ENCODE measurements at places on chromosomes 13 and 19.
A peak's percentile ranks its signal among the peaks of the same experiment; 100 is the strongest.

DNA sequence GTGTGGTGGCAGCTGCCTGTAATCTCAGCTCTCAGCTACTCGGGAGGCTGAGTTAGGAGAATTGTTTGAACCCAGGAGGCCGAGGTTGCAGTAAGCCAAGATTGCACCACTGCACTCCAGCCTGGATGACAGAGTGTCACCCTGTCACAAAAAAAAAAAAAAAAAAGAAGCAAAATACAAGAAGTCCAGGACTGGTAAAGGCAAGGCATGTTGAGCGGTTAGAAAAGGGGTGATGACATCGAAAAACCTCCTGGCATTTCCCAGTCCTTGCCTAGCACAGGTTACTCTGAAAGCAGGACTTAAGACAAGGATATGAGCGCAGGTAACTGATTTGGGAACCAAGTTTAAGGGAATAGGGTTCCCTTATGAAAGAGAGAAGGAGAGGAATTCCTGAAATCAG is 2.5 kb upstream of the LILRB4 start:
- DNase-seq = no peak

GRCh38 chr13:46839399-46839798 is 42.4 kb upstream of the ESD start:
- no peak for DNase-seq

DNA sequence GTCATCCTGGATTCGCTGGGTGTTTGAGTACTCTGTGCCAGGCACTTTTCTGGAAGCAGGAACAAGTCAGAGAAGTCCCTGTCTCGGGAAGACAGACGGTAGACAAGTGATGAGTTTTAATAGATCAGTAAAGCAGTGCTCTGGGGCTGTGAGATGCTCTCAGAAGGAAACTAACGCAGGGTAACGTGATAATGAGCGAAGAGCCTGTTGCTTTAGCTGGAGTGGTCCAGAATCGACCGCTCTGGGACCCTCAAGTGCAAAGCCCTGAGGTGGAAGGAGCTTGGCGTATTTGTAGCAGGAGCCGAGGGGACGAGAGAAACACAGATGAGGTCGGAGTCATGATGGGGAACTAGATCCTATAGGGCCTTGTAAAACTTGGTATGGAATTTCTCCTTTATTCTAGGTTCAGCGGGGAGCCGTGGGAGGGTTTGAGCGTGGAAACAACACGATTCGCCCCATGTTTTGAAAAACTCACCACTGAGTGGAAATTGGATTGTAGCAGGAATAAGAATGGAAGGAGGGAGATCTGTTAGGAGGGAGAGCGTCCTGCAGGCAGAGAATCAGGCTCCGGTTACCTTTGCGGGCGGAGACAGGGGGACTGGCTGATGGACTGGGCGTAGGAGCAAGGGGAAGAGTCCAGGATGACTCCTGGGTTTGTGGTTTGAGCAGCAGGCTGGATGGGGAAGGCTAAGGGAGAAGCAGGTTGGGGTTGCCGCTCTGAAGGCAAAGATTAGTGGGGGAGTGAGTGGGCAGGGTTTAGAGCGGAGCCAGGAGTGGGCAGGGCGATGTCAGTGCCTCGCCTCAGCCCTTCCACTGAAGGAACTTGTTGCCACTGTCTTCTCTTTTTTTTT is 763 bp downstream of the POLD1 start:
- DNase-seq = peak; percentile 37

- no peak for DNase-seq
Measured at GRCh38 chr19:944171-944567, 18.3 kb downstream of the ARID3A start.

All from brain microvascular endothelial cell (primary cell).